NCI-H446 treated with DMSO at 0.1 percent for 48 hours (cell line): ENCODE measurements at places on chromosomes 4 and X.

- DNase-seq: no peak
These were observed 68.8 kb upstream of the BCOR start for GRCh38 chrX:40166582-40166981.

- DNase-seq: no peak
These were observed 174.2 kb upstream of the ETNPPL start for GRCh38 chr4:108937066-108937465.

DNA sequence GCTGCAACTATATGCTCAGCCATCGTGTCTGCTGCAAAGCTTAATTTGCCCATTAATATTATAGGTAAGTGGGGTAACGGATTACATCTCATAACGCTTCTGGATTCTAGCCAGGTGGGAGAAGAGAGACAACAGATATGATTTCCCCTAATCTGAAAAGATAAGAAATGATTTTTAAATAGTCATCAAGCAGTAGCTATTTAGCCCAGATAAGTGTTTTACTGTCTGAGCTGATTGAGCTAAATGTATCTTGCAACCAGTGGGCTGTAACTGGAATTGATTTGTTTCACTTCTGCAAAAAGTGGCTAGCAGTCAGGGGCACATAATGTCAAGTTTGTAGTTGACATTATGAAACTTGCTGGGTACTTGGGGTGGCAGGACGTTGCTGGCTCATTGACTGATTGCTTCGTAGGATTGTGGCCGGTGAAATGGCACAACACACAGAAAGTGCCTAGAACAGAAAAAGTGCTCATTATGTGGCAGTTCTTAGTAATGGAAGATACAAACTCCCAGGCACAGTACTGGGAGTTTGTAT lies 18.5 kb downstream of the LAP3 start:
- no peak for DNase-seq

- no peak for DNase-seq
These were observed 4.7 kb upstream of the IL1RAPL1 start for GRCh38 chrX:28582511-28582910.
